ENCODE measurements at places on chromosomes 7 and 10.

GRCh38 chr10:131773370-131774343 is 127.2 kb upstream of the PPP2R2D start:
- no peak overlapping the region for H3K4me3 ChIP-seq
- no peak for DNase-seq
- no peak overlapping the region for H3K27ac ChIP-seq
- H3K4me1 ChIP-seq, result no peaks in the 10 kb centered on the region
- no peaks in the 10 kb centered on the region for H3K36me3 ChIP-seq
- H3K27me3 ChIP-seq, result no peaks in the 10 kb centered on the region

DNA sequence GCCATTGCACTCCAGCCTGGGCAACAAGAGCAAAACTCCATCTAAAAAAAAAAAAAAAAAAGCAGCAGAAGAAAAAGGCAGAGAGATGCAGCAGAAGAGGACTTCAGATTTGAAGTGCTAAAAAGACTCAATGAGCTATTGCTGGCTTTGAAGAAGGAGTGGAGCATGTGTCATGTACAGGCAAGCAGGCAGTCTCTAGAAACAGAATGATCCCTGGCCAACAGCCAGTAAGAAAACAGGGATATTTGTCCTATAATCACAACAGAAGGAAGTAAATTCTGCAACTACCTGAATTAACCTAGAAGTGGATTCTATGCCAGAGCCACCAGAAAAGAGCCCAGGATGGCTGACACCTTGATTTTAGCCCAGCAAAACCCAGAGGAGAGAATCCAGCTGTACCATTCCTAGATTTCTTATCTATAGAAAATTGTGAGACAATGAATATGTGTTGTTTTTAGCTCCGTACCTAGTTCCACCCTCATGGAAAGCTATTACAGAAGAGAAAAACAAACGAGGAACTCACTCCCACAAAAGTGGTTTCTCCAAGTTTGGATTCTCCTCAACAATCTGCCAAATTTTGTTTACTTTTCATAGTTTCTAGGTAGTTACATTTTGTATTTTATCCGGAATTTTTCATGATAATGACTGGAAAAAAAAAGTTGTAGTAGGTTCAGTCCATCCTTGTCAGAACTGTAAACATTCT is 198.2 kb upstream of the GNAI1 start:
- H3K36me3 ChIP-seq, result no peaks in the 10 kb centered on the region
- DNase-seq, result no peak
- H3K4me1 ChIP-seq, result no peaks in the 10 kb centered on the region
- no peak overlapping the region for H3K4me3 ChIP-seq

DNA sequence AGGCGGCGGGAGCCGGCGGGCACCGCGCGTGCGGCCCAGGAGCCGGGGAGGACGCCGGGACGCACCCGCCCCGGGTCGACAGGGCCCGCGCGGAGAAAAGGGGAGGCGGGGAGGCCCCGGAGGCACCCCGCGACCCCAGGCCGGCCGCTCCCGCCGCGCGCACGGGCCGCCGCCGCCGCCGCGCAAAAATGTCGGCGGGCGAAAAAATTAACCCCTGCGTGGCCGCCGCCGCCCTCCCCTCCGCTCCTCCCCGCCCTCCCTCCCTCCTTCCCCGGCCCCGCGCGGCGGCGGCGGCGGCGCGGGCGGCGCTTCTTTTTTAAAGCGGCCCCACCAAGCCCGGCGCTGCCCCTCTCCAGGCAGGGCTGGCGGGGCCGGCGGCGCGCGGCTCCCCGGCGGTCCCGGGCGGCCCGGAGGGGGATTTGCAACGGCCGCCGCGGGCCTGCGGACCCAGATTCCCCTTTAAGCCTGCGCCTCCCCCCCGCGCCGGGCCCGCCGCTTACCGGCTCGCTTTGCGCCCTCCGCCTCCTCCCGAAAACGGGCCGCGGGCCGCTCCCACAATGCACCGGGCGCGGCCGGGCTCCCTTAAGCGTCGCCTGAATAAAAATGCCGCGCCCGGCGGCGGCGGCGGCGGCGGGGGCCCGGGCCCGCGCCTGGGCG is 465 bp downstream of the SEPHS1 start:
- DNase-seq, result peak; percentile 52
- H3K4me3 ChIP-seq, result peak overlapping the region; percentile 96
- H3K27me3 ChIP-seq, result peaks cover 7% of the 10 kb centered on the region
- peaks cover 14% of the 10 kb centered on the region for H3K4me1 ChIP-seq
- no peaks in the 10 kb centered on the region for H3K36me3 ChIP-seq

- DNase-seq, result no peak
- H3K27me3 ChIP-seq, result no peaks in the 10 kb centered on the region
- H3K27ac ChIP-seq, result no peak overlapping the region
These were observed 30.5 kb downstream of the RGS10 start for GRCh38 chr10:119511828-119512515.

DNA sequence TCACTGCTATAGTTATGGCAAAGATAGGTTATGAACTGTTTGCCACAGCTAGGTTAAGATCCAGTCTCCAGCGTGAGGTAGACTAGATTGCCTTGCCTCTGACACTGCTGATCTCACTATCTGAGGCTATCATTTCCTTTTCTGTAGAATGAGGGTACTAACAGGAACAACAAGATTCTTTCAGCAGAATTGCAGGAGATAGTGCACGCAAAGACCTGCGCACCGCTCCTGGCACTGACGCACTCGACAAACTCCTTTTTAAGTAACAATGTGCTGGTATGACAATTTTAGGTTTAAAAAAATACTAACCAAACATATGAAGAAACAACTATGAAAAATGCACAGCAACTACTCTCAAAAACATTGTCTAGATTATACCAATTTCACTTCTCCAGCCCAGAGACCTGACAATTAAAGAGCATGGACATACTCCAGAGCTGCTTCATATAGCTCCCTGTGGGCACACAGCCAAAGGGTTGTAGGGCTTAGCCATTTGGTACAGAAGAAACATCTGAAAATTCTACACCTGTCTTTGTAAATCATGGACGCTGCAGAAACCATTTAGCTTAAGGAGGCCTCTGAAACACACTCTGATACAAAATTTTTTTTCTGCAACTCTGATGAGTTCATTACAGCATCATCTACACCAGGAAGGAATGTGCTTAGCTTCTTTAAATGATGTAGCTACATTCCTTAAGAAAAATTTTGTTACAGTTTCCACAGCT is 7.8 kb downstream of the ADAM12 start:
- no peak for DNase-seq
- no peaks in the 10 kb centered on the region for H3K36me3 ChIP-seq
- H3K4me1 ChIP-seq, result no peaks in the 10 kb centered on the region
- no peak overlapping the region for H3K4me3 ChIP-seq

DNA sequence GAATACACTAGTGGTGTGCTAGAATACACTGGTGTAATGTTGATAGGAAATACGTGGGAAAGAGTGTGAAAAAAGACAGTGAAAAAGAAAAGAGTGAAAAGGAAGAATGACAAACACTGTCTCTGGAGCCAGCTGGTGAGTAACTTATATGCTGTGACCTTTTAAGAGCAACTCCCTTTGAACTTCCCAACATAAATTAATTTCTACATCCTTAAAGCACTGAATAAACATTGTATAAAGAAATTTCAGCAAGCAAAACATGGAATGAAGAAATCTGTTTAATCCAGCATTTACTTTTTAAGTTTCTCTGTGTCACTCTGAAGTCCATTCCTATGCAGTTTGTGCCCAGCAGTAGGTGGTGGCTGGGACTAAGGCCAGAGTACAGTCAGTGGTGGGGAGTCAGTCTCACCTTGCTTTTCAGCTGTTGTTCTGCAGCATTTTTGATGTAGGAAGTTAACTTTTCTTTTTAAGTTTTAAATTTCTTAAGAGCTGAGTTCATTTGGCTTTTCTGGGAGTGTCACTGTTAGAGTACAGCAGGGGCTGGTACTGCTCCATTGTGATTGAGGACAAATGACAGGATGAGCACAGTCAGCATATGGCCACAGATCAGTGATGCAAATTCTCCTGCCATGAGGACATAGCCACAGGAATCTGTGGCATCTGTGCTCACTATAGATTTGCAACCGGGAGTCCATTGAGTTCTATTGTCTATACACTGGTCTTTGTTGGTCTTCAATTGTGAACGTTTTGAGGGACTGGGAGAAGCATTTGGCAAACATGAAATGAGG is 321.8 kb downstream of the ZNF248 start:
- H3K36me3 ChIP-seq, result no peaks in the 10 kb centered on the region
- no peaks in the 10 kb centered on the region for H3K4me1 ChIP-seq
- no peak overlapping the region for H3K27ac ChIP-seq
- DNase-seq, result no peak
